ENCODE measurements at places on chromosomes 13 and 19.

GRCh38 chr19:14487370-14488125 is 8.4 kb downstream of the GIPC1 start:
- no peak for DNase-seq

GRCh38 chr13:43520351-43520750 is 266.4 kb downstream of the ENOX1 start:
- no peak for DNase-seq

GRCh38 chr13:24050292-24050711 is 110.2 kb upstream of the SPATA13 start:
- peak; percentile 81 for DNase-seq

DNA sequence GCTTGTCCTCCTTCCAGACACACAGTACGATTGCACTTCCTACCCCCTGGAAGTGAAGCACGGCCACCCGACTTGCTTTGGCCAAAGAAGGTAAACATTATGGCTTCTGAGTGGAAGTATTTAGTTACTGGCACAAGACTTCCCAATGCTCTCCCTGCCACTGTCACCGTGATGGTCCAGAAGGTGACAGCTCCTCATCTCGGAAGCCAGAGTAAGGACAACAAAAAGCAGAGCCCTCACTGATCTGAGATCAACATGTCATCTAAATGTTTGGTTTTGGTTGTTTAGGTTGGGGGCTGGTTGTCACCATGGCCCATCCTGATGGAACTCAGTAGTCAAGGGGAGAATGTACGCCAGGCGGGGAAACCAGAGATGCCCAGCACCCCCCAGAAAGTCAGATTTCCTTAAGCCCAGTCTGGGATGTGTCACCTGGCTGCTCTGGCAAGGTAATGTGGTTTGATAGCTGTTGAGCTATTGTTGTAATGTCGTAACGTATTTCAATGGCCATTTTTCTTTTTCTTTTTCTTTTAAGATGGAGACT is 170.1 kb upstream of the ZNF536 start:
- no peak for DNase-seq

- DNase-seq: no peak
Measured at GRCh38 chr19:13234518-13234917, 84.3 kb downstream of the IER2 start.

GRCh38 chr13:108827646-108828045 is 198.2 kb downstream of the MYO16 start:
- no peak for DNase-seq

- no peak for DNase-seq
Measured at GRCh38 chr13:37138169-37138568, 32.7 kb upstream of the CSNK1A1L start.

GRCh38 chr19:3020321-3020960 is 8.6 kb downstream of the TLE2 start:
- DNase-seq: peak; percentile 59

DNA sequence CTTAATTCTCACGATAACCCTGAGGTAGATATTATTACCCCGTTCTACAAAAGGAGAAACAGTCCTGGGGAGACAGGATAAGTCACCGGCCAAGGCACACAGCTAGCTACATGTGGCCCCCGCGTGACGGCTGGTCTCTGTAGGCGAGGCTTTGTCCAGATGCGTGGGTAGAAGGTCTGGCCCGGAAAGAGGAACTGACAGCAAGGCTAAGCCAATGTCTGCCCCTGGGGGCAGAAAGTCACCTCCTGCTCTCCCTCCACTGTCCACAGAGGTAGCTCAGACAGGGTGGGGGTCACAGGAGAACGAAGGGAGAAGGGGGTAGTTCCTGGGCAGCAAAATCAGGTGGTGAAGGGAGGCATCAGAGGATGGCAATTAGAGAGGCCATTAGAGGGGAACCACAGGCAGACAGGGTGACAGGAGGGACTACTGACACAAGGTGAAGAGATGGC is 1.8 kb downstream of the APOC4 start:
- peak; percentile 85 for DNase-seq

DNA sequence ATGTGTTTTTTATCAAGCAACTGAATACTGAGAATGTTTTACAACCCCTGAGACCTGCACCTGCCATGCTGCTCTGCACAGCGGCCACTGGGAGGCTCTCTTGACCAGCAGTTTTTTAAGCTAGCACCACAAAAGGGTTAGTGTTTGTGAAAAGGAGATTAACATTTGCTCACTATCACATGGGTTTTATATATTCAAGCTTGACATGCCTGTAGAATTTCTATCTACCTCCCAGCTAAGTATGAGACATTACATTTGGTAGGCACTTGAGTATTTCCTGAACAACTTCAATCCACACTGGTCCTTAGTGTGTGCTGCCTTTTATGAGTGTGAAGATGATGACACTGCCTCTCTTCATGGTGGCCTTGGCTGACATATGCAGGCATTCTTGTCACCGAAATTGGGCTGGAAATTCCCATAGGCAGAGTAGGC is 1238.9 kb downstream of the UQCRFS1 start:
- peak; percentile 67 for DNase-seq

DNA sequence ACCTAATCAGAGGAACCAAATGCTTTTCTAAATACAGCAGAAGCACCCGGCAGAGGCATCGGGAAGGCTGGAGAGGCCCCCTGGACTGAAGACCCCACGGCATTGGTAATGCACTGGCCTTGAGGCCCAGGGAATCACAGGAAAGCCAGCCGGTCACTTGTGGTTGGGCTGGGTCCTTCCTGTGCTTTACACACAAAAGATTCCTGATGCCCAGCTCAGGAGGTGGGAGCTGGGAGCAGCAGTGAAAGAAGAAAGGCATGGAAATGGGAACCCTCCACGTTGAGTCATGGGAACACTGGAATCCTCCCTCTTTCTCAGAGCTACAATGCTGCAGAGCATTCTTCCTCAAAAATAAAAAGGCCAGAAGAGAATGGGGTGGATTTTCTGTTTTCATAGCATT is 126.4 kb downstream of the TNFRSF19 start:
- no peak for DNase-seq

- peak; percentile 43 for DNase-seq
Measured at GRCh38 chr19:3163230-3163886, 15.2 kb upstream of the S1PR4 start.

DNA sequence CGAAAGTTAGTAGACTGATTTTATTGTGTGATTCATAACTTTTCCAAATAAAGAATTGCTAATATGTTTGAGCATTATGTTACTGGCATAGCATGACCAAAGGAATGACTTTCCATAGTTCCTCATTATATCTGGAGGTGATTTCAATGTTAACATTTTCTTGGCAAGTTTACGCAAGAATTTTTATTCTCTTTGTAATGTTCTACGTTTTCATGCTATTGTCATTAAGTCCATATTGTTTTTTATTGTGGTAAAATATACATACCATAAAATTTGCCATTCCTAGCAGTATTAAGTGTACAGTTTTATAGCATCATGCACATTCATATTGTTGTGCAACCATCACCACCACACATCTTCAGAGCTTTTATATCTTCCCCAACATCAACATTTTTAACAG is 14.8 kb downstream of the KCTD12 start:
- no peak for DNase-seq

GRCh38 chr19:37980419-37981170 is 73.6 kb downstream of the SIPA1L3 start:
- peak; percentile 30 for DNase-seq

DNA sequence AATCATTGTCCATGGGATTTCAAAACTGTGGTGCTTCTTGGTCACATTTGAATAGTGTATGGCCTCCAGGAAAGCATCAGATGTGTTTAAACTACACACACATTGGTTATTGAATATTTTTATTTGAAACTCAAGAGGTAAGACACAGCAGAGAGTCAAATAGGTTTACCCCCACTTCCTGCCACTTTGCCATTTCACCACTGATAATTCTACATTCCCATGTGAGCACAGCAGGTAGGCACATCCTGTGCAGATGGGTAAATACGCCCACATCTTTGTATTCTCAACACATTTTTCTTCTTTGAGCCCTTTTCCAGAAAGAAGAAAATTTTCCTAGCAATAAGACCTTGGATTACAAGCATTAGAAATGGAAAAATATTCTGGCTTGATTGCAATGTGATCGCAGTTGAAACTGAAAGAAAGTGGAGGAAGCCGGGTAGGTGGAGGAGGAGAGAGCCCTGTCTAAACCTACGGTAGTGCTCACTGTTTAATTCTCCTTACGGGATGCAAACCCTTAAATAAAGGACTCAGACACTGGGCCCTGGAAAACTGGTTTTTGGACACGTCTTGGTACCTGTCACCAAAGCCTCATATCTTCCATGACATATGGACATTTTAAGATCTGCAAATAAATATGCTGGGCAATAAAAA is 167.7 kb downstream of the COG6 start:
- DNase-seq: no peak

GRCh38 chr19:1253514-1254080 is 5.2 kb downstream of the MIDN start:
- no peak for DNase-seq

GRCh38 chr19:5123646-5124045 is 154.7 kb downstream of the KDM4B start:
- no peak for DNase-seq

DNA sequence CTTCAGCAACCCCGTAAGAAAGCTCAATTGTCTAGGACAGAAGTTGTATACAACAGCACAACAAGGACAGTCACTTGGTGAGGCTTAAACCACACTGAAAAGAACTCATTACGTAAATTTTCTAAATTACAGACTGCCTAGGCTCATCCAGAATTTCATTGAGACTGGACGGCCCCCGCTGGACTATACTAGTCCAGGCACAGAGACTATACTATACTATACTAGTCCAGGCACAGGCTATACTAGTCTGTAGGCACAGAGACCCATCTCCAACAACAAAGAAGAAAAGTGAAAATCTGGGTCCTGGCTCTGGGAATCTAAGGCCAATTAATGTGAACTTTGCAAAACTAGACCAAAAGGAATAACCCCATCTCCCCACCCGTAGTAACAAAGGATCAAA is 700 bp downstream of the ZNF816 start:
- DNase-seq: peak; percentile 6

- no peak for DNase-seq
Measured at GRCh38 chr13:46717275-46717674, 79.7 kb downstream of the ESD start.

DNA sequence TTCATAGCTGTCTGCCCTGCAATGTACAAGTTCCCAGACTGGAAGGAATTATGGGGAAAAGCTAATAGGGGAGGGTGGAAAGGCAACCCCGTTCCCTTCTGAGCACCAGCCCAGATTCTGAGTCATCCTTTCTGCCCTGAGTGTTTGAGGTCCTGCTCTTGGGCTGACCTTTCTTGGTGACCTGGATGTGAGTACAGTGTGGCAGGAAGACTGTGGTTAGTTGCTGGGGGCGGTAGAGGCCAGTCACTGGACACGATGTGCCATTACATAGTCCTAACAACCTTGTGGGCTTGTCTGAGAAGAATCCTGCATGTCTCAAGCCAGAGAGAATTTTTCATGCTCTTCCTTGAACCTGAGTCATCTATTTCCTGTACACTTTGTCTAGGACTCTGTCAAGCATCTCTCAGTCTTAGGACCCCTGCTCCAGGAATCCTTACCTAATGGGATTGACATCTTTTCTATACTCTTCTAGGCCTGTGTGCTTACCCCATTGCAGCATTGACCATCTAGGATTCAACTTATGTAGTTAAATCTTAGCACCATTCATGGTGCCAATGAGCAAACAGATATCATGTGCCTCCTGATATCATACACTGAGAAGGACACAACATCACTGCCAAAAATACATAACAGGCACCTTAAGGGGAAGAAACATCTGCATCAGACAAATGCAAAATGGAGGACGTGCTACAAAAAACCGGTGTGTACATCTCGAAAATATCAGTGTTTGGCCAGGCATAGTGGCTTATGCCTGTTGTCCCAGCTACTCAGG is 8.1 kb upstream of the ANGPTL4 start:
- DNase-seq: no peak

DNA sequence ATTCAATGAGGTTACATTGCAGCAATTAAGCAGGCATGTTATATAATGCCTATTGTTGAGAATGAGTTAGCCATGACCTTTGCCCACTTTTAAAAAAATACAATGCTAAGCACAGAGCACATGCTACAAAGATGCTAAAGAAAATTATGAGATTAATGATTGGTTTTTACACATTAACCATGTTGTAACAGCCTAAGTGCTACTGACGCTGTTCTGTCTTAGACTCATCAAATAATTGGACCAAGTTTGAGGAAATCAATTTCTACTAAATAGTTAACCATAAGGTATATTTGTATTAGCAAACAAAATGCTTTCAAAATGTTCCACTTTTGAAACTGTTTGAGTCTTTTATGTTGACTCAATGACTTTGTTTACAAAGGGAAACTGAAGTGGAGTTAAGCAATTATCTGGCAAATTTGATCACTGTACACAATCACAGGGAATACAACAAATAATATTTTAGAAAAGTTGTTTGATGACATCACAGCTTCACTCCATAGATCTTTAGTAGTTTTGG is 14.3 kb downstream of the MIR17HG start:
- DNase-seq: no peak

- no peak for DNase-seq
Measured at GRCh38 chr13:28753208-28753892, 34.6 kb upstream of the SLC46A3 start.

- DNase-seq: no peak
Measured at GRCh38 chr19:460877-461720, at the start of gene SHC2. SHC2 (minus strand) TSS chr19:461033; CDS start chr19:460996, 37 bp downstream.

DNA sequence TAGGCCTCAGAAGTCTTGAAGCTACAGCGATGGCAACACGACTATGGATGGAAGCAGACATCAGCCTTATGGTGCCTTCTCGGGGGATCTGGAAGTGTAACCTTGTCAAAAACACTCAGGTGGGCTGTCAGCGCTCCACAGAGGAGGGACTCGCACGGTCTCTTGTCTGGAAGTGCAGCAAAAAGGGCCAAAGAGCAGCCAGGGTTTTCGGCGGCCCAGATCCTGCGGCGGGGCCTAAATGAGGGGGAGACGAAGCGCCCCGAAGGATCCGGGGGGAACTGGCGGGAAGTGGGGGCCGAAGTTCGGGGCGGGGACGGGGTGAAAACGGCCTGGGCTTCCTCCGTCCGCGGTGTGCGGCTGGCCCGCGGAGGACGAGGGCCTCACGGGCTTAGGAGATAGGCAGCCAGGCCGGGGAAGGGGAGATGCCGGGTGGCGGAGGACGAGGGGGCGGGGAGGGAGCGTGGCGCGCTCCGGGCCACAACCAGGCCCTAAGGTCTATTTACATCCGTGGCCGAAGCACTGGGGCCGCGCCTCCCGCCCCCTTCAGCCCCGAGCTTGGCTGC is 637 bp downstream of the RANBP3 start:
- DNase-seq: no peak

DNA sequence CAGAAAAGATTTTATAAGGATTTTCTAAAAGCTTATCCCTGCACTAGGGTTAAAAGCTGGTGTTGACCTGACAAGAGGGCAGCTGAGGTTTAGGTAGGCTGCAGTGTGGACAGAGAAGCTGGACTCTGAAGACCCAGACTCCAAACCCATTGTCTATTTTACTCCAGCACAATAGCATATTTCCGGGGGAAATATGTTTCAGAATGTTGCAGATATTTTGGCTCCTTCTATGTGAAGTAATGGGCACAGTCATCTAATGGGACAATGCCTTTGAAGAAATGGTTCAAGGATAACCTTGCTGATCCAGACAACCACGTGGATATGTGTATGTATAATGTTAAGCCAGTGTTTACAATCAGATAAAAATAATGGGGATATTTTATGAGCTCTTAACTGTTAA is 173.8 kb upstream of the TSC22D1 start:
- DNase-seq: no peak
